ENCODE measurements at places on chromosomes 5 and 9.
A peak's percentile ranks its signal among the peaks of the same experiment; 100 is the strongest.

DNA sequence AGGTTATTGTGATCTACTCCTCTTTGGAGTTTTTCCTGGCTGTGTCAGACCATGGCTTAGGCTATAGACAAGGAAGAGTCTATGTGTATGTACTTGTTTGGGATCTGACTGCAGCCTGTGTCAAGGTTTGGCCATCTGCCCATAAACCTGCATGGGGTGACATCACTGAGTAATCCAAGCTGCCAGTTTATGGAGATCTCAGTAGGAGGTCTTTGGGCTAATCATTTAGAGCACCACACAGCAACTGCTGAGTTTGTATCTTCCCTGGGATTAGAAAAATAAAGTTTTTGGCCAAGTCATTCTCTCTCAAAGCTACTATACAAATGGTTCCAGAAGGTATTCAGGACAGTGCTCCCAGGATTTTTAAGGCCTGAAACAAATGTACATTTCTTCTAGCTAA lies 65.5 kb upstream of the HSPB3 start:
- DNase-seq: peak; percentile 89

GRCh38 chr9:91433180-91433579 lies 9.5 kb upstream of the NFIL3 start:
- DNase-seq: peak; percentile 94

GRCh38 chr5:124812771-124813358 lies 66.4 kb upstream of the ZNF608 start:
- DNase-seq: no peak

GRCh38 chr5:139378101-139378825 lies 4.8 kb downstream of the SLC23A1 start:
- DNase-seq: no peak

DNA sequence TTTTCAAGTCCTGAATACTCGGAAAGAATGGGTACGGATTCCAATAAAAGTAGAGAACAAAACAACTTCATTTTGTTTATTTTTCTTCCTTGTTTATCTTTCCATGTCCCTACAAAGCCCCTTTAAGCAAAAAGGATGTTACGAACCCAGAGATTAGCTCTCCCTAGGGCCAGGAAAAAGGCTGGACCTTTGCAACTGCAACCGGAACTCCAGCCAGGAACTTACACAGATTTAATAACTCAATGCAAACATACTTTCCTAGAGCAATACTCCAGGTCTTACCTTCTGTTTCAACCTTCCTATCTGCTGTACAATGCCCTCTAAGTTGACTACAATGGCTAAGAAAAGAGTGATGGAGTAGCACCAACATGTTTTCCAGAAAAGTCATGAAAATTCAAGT lies 7.0 kb downstream of the DENND1A start:
- DNase-seq: no peak

GRCh38 chr9:93670208-93671019 lies 94.0 kb downstream of the PHF2 start:
- peak; percentile 64 for DNase-seq

GRCh38 chr5:76403766-76404222 lies 709 bp downstream of the IQGAP2 start:
- DNase-seq: peak; percentile 5

DNA sequence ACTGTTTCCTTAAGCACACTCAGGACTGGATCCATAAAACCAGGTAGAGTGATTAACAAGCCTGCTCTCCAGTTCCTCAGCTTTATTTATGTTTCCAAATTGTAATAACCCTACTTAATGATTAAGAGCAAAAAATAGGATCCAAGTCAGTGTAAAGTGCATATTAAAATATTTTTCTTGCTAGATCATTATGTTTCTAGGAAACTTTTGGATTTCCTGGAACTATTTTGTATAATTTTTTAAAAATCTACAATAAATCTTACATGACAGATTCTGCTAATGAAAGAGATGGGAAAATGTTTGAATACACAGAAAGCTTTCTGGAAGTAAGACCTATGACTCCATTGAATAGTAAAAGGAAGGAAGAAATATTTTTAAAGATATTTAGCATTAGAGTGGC lies 35.5 kb downstream of the BHMT start:
- no peak for DNase-seq

DNA sequence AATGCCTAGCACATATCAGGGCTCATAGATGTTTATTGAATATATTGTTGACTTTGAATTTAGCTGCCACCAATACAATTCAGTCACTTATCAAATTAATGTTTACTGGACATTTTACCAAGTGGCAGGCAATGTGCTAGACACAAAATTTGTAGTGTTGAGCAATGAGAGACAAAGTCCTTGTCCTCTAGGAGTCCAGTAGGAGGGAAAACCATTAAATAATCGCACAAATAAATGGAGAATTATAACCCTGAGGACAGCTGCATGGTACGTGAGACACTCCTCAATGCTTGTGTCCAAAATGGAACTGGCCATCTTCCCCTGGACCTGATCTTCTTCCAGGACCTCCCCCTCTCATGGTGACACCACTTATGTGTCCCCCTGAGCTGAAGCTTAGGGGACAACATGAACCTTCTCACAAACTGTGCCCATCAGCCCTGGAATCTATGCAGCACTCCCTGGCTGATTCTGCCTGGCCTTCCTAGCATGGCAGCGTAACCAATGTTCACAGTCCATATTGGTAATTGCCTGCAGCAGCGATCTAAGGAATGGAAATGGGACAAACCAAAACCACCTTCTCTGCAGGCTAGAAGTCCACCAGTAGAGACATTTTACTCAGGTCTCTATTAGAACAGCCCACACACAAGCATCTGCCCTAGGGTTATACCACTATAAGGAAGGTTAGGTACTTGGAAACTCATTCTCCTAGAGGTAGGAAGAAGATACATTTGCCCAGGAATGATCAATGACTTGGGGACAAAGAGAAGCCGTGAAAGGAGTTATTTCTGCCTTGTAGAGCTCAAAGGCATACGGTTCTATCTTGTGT lies 75.5 kb downstream of the FGF1 start:
- no peak for DNase-seq

DNA sequence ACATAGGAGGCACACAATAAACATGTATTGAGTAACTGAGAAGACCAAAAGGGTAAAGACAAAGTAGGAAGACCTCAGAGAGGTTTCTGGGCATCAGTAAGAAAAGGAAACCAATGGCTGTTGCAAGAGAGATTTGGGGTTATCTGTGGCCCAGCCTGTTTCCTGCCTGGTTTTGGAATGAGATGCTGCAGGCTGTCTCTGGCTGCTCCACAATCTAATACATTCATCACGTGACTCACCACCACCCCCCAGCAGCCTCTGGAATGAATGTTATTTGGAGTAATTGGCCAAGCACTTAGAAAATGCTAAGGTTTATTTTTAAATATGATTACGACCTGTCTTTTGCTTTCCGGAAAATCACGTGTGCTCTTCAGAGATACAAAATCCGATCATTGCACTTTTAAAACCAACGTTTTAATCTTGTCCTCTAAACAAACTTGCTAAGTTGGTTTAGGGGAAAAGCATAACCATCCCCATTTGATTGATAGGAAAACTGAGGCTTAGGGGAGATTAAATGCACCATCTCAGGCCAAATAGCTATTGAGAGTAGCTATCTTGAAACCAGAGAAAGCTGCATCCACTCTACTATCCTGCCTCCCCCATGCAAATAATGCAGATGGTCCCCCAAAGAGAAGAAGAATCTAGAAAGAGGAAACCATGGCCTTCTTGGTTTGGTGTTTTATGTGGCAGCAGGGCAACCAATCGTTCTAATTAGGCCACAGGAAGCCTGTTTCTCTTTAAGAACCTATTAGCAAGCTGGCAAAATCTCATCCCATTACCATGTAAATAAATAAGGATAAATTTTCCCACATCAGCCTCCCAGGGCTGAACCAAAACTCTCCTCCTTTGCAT lies 151.8 kb upstream of the ADRA1B start:
- peak; percentile 84 for DNase-seq

DNA sequence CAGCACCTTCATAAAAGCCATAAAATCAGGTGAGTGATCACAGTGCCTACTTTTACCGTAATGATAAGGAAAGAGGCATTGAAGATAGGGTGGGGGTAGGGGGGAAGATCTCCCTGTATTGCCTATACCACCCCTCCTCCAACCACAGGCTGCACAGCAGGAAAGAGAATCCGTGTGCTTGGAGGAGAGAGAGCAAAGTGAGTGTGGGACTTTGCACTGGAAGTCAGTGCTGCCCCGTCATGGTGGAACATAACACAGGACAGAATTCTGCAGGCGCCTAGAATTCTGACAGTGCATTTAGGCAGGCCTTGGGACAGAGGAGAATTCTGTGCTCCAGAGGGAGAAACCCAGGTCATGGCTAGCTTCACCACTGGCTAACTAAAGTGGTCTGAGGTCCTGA lies 3.5 kb upstream of the C5 start:
- no peak for DNase-seq

- DNase-seq: no peak
Observed at GRCh38 chr5:171848006-171848405, 62.4 kb downstream of the SMIM23 start.

- DNase-seq: no peak
Observed at GRCh38 chr5:152631221-152631620, 226.1 kb upstream of the NMUR2 start.

- no peak for DNase-seq
Observed at GRCh38 chr9:20791682-20792081, 107.6 kb downstream of the FOCAD start.

DNA sequence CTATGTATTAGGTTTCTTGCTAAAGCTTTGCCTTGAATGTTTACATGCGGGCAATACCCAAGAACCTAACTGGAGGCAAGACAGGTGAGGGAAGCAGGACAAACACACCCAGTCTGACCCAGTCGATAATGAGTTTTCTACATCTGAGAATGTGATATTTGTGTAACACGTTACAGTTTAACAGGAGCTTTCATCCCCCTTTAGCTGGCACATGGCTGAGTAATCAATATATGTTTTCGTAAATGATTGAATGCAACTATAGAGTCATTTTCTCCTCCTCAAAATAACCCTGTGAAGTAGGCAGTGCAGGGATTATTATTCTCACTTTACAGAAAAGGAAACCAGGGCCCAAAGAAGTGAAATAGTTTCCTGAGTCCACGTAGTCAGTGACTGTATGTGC lies 84.7 kb upstream of the HTR4 start:
- no peak for DNase-seq

DNA sequence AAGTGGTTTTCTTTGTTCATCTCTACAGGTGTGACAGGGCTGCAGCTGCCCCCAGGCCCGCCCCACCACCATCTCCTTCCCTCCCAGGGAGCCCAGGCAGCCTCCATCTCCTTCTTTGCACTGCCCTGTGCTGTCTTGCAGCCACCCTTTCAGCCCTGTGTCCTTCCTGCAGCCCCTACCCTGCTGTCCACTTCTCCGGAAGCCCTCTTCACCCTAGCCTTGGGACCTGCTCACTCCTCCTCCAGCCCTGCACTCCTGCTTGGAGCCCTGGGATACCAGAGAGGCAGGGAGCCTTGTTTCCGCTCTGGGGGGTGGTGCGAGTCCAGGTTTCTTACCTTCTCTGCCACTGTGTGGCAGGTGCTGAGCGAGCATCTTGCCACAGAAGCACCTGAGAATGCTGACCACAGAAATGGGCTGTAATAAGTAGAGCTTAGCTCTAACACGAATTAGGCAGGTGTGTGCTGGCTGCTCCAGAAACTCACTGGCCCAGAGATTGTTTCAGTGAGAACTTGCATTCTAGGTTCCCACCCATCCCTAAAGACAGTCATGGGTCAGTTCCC lies 51.3 kb upstream of the GADD45G start:
- no peak for DNase-seq

GRCh38 chr5:54229041-54229780 lies 81.2 kb downstream of the ARL15 start:
- DNase-seq: peak; percentile 60

DNA sequence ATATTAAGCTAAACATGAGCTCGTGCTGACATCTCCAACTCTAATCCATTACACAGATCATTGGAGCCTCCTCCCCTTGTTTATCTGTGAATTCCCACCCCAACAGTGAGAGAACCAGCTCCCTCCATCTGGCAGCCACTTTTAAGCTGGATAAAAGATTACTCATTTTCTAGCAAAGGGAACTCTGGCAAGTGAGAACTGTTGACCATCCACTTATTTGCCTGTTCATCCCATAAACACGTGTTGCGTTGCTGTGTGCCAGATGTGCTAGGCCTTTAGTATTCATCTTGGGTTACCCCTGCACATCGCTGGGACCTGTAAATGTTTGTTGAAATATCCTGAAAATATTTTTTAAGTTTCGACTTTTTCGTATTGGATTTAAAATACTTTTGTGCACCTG lies 2.4 kb upstream of the TOR1A start:
- DNase-seq: no peak

DNA sequence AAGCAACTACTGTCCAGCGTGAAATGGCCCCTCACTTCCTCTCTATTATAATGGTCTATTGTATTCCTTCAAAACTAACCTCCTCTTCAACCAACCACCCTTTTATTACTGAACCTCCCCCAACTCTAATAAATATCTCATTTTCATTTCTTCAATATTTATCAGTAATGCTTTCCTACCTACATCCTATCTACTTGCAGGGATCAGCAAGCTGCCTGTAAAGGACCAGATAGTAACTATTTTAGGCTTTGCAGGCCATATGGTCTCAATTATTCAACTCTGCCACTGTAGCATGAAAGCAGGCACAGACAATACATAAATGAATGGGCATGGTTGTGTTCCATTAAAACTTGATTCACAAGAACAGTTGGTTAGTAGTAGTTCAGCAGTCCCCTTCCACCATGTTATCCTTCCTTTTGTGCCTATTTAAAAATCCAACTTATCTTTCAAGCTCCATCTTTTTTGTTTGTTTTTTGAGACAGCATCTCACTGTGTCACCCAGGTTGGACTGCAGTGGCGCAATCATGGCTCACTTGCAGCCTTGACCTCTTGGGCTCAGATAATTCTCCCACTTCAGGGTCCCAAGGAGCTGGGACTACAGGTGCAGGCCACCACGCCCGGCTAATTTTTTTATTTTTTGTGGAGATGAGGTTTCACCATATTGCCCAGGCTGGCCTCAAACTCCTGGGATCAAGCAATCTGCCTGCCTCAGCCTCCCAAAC lies 45.8 kb downstream of the PCDHGC5 start:
- no peak for DNase-seq

DNA sequence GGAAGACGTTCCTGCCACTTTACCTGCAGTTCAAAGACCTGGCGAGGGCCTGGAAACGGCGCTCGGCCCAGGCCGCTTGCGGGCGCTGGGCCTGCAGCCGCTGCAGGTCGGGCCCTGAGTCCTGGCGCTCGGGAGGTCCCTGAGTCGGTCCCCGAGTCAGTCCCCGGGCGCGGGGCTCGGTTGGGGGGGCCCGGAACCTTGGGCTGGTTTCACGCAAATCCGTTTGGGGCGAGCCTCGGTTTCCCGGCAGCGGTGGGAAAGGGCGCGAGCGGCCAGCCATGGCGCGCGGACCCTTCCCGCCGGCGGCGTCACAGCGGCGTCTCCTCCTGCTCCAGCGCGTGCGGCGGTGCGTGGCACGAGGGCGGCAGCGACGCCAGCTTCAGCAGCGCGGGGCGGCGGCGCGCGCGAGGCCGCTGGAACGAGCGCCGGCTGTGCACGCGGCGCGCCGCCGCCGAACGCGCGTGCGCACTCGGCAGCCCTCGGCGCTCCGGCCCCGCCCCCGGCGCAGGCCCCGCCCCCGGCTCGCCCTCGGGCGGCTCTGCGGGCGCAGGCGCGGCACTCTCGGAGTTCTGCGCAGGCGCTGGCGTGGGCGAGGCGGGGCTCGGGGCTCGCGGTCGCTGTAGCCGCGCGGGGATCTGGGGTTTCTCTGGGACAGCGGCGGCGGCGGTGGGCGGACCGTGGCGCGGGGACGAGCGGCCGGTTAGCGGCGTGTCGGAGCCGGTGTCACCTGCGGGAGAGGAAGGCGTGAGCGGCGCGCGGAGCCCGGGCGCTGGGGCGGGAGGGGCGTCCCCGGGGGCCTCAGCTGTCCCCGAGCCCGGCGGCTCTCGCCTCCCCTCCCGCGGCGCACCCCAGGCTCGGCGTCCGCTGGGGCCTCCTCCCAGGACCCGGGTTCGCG lies 29.9 kb downstream of the EXOC3 start:
- peak; percentile 86 for DNase-seq

GRCh38 chr9:137116728-137117127 lies 2.2 kb upstream of the DPP7 start:
- no peak for DNase-seq

Data from ELR (cell line).